D721Med (cell line): ENCODE measurements at places on chromosomes 1 and 21.

DNA sequence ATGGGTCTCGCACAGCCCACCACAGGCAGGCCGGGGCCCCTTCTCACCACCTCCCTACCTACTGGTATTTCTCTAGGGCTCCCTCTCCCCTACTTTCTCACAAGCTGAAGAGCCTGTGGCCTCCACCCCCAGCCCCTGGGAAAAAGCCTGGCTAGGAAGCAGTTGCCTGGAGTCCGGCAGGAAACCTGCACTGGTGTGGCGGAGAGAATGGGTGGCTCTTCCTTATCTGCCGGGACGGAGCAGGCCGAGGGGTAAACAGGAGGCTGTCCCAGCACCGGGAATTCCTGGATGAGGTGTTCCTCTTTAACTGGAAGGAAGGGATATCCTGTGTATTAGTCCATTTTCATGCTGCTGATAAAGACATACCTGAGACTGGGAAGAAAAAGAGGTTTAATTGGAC is 125.8 kb downstream of the TLR5 start:
- no peak for DNase-seq

DNA sequence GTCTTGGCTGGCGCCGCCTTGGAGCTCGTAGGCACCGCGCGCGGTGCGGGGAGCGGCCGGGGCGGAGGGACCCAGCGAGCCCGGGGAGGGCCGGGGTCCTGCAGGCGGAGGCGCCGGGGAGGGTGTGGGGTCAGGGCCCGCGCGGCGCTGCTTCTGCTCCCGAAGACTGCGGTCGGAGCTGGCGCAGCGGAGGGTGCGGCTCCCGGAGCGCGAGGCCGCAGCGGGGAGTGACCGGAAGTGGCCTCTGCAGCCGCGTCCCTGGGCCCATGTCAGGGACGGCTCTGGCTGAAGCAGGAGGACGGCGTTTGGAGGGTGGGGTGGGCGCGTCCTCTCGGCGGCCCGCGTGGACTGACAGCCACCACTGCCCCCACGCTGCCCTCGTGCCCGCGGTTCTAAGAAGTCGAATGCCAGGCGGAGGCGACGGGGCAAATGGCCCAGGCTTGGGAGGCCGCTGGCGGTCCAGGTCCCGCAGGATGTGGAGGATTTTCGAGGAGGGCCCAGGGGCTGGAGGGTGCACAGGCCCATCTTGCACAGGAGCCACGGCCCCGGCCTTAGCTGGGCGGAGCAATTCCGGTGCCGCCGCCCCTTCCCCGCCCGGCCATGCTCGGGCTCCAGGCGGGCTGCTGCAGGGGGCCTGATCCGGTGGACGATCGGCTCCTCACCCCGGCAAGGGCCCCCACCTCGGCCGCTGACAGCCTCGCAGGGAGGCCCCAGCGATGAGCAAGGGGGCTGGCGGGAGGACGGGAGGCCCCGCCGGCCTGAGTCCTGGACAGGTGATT is 7.7 kb upstream of the ZNF669 start:
- DNase-seq, result no peak

DNA sequence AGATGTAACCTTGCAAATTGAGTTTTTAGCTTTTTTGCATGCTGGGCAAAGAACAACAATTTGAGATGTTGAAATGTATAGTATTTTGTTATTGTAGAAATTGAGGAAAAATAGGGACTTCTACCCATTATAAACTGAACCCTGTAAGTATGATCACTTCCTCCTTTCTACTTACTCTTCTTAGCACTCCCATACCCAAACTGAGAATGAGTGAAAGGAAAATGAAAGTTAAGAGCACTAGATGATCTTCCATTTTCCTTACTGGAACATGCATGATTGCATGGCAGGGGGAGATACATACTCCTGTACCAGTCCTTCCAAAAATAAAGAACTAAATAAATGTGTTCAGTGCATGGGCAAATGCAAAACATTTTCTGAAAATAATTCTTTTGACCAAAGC is 107.4 kb upstream of the KIAA1614 start:
- DNase-seq, result no peak

DNA sequence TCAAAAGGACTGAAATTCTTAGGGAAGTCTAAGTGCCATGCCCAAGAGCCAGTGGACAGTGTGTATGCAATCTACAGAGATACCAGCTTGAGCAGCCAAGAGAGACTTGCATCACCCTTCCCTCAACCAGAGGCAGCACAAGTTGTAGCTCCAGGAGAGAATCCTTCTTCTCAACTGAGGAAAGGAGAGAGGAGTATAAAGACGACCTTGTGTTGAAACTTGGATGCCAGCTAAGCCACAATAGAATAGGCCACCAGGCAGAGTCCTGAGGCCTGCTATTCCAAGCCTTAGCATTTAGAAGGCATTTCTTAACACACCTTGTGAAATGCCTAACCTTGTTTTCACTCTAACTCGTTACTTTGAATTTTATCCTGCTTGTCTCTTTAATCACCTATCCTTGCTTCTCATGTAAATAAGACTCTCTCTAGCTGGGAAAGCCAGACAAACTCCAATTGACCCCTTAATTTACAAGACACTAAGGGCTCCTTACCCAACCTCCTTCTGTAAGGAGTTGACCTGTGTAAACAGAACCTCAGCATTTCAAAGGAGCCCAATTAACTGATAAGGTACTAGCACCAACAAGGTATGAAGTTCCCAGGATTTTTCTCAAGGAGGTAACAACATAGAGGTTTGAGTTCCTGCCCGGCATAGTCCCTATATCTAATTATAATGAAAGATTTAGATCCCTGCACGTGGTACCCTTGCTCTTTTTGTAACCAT is 738.8 kb downstream of the AMY1C start:
- DNase-seq, result no peak

DNA sequence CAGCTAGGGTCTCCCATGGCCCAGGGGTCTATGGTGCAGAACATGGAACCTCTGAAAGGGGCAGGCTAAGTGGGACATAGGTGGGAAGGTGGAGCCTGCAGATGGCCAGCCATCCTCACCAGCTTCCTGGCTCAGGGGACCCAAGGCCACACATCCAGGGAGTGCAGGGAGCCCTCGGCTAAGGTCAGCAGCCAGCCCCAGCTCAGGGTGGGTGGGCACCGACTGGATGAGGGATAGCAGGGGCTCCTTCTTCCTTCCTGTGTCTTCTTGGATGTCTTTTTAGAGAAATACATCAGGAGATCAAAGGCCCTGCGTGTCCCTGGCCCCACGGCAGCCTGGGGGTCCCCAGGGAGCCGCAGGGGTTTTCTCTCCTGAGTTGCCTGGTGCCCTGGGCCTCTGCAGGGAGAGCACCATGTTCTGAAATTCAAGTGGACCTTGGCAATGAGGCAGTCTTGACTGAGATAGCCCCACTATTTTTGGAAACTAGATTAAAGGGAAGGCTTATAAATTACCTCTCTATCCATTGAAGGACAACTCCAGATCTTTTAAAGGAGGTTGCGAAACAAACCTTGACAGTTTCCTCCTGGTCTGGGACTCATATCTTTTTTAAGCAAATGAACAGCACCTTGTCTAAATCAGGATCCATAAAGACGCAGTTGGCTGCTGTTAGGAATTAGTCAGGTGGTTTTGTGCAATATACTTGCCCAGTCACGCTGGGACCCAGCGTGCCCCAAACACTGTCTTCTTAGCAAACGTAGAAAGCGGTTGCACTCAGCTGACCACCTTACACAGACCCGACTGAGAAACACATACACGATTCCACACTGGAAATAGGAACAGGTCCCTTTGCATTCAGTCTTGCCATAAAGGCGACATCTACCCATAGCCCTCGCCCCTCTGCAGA is 242.3 kb downstream of the TOMM20 start:
- no peak for DNase-seq

- no peak for DNase-seq
Observed at GRCh38 chr1:224851848-224852261, 77.6 kb upstream of the DNAH14 start.

- no peak for DNase-seq
Observed at GRCh38 chr1:89602871-89603404, 30.0 kb upstream of the LRRC8C start.

DNA sequence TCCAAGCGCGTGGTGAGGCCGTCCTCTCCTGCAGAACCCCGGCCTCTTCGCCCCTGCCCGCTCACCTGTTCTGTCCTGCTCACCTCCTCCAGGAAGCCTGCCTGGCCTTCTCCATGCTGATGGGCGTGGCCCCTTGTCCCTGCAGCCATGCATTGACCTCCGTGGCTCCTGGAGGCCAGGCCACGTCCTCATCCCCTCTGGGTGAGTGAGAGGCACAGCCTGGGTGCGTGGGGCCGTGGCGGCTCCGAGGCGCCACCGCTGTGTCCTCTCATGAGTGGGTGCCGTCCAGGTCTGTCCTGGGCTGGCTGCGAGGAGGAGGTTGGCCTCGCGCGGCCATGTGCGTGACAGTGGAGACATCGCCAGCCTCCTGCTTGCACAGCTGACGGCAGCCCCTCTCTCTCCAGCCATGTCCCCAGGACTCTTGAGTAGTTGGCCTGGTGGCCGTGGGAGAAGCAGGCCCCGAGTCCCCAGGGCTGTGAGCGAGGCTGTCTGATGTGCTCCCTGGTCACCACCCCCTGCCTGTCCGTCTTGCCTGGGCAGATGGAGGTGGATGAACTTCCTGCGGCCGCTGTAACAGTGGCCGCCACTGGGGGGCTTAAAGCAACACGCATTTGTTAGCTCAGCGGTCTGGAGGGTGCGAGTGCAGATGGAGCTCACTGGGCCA is 58.1 kb downstream of the PRKCZ start:
- DNase-seq, result peak; percentile 36

DNA sequence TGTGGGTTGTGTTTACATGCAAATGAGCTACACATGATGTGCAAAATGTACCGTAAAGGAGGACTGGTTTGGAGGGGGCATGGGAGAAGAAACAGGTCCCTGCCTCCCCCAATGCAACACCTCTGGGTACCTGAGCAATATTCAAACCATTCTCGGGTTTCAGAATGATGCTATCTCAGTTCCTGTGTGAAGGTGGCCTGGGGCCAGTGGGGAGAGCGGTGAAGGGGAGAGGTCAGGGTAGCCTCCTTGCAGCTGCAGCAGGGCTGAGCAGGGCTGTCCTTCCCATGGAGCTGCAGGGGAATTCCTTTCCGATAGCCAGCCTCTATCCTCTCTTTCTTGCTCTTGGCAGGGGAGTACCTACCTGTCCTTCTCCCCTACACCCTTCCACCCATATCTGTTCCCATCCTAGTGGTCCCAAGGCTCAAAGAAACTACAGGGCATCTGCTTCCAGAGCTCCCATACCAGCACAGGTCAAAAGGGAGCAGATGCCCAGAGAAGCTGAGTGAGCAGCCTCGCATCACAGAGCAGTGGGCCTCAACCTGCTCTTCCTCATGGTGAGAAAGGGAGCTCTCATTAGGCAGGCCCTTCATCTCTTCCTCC is 11.9 kb downstream of the MEF2D start:
- DNase-seq, result no peak

DNA sequence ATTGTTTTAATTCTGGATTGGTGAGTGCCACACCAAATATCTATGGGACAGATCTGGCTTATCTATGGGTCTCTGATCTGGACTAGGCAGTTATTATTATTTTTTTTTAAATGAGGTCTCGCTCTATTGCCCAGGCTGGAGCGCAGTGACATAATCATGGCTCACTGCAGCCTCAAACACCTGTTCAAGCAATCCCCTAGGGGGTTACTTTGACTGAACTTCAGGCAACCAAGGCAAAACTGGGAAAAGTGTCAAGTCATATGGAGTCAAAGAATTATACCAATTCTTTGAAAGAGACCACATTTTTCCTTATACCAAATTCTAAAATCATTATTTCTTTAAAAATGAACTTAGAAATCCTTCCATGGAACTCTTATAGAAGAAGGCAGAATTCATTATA is 129.1 kb upstream of the HOOK1 start:
- no peak for DNase-seq

DNA sequence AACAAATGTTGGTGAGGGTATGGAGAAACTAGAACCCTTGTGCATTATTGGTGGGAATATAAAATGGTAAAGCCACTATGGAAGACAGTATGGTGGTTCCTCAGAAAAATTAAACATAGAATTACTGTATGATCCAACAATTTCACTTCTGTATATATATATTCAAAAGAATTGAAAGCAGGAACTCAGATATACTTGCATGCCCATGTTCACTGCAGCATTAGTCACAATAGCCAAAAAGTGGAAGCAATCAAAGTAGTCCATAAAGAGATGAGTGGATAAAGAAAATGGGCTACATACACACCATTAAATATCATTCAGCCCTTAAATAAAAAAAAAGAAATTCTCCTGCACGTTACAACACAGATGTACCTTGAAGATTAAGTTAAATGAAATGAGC is 34.1 kb downstream of the ABL2 start:
- no peak for DNase-seq

- no peak for DNase-seq
Observed at GRCh38 chr1:111856411-111857185, 100.9 kb downstream of the DDX20 start.

- DNase-seq, result no peak
Observed at GRCh38 chr1:45206808-45207623, 611 bp upstream of the ZSWIM5 start.

DNA sequence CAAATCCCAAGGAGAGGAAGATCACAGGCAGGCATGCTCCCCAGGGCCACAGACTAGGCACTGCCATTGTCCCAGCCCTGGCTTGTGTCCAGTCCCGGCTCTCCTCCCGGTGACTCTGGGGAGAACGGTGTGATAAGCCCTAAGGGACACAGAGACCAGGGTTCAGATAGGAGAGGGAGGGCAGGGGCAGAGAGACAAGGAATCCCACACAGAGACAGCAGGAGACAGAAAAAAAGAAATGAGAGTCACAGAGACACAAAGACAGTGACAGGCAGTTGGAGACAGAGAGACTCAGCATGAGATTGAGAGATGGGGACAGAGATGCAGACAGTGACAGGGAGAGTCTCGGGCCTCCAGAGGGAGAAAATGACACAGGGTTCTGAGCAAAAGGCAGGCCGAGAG is 361 bp downstream of the INSRR start:
- no peak for DNase-seq

DNA sequence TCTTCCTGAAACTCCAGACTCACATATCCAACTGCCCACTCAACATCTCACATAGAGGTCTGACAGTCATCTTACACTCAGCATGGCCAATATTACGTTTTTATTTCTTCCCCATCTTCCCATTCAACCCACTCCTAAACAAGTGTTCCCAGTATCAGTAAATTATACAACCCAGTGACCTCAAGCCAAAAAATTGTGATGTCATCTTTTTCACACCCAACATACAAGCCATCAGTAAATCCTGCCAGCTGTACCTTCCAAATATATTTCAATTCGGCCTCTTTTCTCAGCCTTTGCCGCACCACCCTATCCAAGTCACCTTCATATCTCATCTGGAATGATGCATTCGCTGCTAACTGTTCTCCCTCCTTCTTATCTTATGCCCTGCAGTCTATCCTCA is 19.6 kb downstream of the UBR4 start:
- DNase-seq, result no peak

GRCh38 chr1:205321162-205321958 is at the start of gene NUAK2:
TSS of gene NUAK2 (minus strand) at chr1:205321745. CDS start at chr1:205321628, 117 bp downstream.
- DNase-seq, result peak; percentile 96

DNA sequence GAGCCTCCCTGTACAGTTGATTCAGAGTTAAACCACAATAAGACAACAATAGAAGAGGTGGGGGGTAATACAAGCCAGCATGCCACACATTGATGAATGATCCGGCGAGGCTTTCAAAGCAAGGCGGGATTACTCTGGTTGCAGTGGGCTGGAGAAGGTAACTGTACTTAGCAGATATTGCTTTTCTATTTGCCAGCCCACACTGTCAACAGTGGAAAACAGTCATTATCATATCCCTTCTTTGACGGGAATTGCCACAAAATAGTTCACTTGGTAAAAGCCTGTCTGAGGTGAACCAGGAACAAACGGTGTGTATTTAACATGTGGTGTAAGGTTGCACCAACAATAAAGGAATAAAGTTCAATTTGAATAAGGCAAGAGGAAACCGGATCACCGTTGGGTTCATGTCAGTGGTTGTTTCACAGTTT is 5.8 kb upstream of the KCNJ15 start:
- no peak for DNase-seq

- DNase-seq, result no peak
Observed at GRCh38 chr1:20903437-20903836, 116.3 kb upstream of the HP1BP3 start.
